ENCODE measurements at places on chromosomes 7 and 10.

DNA sequence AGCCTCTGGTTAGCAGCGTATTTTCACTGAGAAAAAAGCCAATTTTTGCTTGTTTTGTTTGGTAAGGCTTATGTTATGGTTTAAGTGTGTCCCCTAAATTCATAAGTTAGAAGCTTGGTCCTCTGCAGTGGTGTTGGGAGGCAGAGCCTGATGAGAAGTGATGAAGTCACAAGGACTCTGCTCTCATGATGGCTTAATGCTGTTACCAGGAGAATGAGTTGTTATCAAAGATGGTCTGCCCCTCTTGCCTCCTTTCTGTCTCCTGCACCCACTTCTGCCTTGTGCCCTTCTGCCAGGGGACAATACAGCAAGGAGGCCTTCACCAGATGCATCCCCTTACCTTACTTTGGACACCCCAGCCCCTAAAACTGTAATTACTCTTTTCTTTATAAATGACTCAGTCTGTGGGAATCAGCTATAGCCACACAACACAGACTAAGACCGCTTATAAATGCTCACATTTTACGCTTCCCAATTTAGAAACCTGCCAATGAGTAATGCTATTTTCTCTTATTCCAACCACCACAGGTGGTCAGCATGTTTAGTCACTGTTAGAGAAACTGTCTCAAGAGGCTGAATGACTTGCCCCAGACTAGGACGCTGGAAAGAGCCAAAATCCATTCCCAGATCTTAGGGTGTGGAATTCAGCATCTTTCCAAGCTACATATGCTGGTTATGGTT, 6.1 kb upstream of the PKD1L1 start:
- no peak for DNase-seq

DNA sequence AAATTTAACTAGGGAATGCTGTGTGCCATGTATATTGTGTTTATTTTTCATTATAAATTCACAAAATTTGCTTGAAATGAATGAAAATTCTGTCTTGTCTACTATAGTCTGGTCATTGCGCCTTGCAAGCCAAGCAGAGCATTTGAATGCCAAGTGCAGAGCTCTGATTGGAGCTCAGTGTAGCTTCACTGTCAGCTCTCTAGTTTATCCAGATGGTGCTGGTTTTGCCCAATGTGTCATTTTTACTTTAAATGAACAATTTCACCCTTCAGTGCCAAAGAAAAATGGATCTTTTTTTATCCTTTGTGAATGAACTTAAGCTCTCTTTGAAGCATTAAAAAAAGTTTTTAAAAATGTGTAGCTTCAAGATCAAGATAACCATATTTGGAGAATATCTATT, 225.6 kb upstream of the CACNA2D1 start:
- no peak for DNase-seq

- DNase-seq, result peak; percentile 38
These were observed 156.0 kb downstream of the GLI3 start for GRCh38 chr7:42080841-42081586.

GRCh38 chr10:43082087-43082486, 5.2 kb downstream of the RET start:
- DNase-seq, result no peak

DNA sequence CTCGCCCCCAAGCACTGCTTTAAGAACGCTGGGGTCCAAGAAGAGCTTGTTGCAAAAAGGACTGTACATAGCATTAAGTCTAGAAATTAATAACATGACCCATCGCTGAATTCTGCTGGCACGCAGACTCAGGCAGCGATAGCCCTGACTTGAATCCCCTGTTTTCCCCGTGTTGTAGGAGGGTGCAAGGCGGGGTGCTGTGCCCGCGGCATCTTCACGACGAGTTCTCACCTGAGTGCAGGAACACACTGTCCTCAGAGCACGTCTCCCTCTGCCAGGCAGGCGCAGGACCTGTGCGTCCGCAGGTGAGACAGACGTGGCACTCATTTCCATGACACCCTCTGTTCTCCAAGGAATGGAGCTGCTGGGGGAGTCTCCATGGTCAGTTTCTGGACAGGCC, 243.2 kb downstream of the TCERG1L start:
- DNase-seq, result no peak

- no peak for DNase-seq
These were observed 11.9 kb downstream of the SFXN4 start for GRCh38 chr10:119153661-119154060.

- no peak for DNase-seq
These were observed 105.2 kb upstream of the PFKP start for GRCh38 chr10:2962194-2962593.

GRCh38 chr7:154677454-154677853, 325.5 kb downstream of the PAXIP1 start:
- no peak for DNase-seq

- DNase-seq, result no peak
These were observed 33.2 kb downstream of the UBN2 start for GRCh38 chr7:139264220-139264619.

DNA sequence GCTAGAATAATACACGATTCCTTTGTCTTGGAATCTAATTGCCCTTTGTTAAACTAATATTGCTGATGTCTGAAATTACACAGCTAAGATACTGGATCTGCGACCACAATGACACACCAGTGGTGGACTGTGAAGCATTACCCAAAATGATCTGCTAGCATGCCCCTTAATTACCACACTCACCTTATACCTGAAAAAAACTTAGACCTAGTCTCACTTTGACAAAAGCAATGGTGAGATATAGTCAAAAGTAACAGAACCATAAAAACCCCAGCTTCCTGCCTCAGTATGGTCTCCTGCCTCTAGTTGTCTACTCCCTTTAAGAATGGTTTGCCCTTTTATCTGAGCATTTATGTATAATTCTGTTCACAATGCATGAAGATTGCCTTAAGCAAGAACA, 20.8 kb upstream of the ERVW-1 start:
- no peak for DNase-seq
